ENCODE measurements at places on chromosomes 12 and 14.

DNA sequence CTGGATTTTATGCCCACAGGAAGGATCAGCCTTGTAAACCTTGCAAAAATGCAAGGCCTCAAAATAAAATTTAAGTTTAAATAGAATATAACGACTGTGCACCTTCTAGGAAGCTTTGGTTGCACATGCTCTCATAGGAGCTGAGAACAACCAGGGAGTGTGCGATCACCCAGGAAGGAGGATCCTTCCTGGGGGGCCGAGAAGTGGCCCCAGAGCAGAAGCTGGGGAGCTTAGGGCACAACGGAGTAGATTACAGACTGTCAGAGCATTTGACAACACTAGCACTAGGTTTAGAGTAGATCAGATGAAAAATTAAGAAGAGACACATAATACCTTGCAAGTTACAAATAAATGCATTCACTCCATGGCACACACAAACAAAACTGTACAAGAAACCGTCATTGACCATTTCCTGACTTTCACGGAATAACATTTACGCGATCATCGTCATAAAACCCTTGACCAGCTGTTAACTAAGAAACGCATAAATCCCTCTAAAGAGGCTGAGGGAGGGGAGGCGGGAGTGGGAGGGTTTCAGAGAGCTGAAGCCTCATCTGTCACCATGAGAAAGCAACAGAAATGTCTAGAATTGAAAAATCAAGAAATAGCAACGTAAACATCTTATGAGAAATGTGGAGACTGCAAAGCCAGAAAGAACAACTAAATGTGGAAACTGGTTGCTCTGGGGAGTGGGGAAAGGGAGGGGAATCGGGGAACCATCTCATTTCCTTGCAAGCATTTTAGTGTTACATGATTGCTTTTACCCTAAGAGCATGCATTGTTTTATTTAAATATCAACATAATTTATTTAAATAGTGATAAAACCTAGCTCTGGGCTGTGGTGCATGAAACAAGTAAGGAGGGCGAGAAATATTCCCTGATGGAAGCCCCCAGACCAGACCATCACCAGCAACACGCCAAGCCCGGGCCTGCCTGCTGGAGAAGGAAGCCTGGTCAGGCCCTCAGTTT, 13.1 kb upstream of the CCDC85C start:
- peak; percentile 15 for DNase-seq

DNA sequence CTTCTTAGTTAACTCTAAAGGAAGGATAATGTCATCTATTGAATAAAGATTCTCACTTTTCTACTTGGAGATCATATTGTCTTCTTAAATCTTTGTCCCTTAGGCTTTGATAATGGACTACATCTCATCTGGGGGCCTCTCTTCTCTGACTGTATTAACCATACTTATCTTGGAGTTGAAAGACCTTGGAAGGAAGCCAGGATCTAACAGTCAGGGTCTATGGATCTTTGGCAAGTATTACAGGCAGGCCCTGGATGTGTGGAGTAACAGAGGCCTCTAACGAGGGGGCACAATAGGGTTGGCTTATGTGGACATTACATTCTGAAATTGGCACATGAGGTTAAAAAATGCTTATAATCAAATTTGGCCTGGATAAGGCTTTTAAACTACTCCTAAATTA, 513.8 kb downstream of the NRXN3 start:
- no peak for DNase-seq

DNA sequence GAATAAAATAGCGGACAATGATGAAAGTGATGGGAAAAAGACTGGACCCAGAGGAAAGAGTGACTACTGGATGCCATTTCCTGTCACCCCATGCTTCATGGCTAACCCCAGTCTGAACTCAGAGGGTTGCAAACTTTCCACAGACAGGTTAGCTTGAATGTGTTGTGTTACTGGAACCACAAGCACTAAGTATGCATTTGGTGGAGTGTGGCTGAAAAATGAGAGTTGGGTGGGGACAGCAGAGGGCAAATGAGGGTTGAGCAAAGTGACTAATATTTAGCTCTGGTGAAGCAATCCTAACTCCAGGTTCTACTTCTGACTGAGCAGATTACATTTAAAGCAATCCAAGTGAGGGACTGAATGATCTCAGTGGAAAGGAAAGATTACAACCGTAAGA, 1.6 kb downstream of the SLC16A7 start:
- no peak for DNase-seq

DNA sequence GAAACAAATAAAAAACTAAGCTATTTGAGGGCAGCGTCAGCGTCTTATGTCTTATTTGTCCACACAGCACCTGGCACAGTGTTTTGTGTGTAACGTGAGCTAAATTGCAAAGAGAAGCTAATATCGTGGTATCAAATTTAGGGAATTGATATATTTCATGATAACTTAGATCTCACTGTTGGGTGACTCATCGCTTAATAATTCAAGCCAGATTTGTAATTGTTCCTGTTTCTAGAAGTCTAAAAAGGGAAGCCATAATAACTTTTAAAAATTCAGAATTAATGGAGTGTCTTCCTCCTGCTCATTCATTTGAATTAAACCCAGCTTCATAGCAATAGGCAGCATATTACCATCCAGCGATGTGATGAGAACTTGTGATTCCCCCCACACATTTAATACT, 214.7 kb downstream of the PDZRN4 start:
- no peak for DNase-seq

GRCh38 chr14:51410897-51411296, 170.8 kb downstream of the TMX1 start:
- no peak for DNase-seq

- no peak for DNase-seq
These were observed 44.9 kb downstream of the SIX6 start for GRCh38 chr14:60553808-60554207.

DNA sequence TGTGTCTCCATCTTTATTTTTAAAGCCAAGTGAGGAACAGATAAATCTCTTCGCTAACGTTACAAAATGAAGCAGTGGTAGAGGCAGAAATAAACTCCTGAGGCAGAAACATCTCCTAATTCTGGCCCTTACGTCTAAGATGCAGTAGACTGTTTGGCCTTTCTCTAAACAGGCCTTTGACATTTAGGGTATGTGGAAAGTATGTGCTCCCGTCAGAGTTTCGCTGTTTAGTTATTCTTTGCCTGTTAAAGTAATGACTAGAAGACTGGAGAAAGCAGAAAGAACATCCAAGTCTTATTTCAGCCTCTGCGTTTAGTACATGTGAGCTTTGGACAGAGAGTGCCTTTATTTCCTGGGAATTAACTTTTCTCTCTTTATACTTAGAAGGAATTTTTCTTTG, 216.6 kb downstream of the RAD51B start:
- DNase-seq = no peak

DNA sequence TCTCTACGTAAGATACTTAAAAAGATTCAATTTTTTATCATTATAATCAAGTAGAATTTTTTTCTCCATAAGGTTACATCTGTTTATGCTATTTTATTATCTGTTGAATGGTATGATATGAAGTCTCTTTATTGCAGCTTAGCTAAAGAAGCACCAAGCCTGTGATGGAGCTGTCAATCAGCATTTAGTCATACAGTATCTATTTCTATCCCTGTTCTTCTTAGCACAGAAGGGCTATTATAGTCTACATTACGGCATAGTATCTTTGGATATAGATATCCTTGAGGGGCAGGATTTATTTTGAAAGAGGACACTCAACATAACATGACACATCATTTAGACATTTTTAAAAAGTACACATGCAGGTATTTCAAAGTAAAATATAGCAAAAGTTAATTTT, 277.1 kb downstream of the FOXG1 start:
- no peak for DNase-seq

DNA sequence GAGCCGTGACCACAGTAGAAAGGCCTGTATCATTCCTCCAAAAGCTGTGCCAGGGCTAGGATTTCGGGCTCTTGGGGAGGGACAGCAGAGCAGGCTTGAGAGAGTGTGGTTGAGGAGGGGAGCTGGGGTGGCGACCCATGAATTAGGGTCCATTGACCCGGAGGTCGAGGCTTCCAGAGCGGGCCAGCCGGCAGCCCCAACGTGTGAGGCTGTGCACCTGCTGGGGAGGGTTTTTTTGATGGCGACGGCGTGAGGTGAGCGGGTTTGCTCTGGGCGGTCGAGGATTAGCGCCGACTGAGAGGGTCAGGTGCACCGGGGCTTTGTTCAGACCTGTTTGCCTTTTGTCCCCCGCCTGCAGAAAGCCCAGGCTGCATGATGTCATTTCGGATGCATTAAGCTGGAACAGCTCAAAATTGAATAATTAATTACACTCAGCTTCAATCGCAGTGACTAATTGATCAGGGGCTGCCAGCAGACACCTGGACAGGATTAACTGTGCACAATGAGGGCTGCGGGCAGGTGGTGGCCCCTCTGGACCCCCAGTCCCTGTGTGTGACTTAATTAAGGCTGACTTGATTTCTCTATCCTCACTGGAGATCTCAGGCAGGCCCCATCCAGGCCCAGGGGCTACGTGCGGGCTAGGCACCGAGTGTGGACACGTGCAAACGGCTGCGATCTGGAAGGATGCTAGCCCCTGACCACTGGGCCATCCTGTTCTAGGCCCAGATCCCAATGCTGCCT, 42.1 kb upstream of the MEG3 start:
- peak; percentile 91 for DNase-seq

- no peak for DNase-seq
These were observed 201.2 kb downstream of the NELL2 start for GRCh38 chr12:44674875-44675274.

GRCh38 chr14:103857256-103857655, 9.9 kb upstream of the PPP1R13B start:
- DNase-seq = no peak

DNA sequence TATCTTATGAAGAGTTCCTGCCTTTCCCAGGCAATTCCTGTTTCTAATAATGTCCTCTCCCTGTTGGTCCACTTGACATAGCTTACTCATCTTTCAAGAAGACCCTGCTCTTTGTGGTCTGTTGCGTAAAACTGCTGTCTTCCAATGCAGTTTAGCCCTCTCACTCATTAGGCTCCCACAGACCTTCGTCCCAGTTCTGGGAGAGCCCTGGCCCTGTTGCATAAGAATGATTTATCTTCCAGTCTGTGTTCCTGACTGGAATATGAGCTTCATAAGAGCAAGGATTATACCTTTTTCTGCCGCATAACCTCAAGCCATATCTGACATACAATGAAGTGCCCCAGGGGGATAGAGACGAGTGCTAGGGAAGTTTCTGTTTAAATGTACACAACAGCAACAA, 365.9 kb upstream of the NOVA1 start:
- DNase-seq = no peak

GRCh38 chr12:75783093-75783877, 248.3 kb downstream of the PHLDA1 start:
- DNase-seq = no peak

DNA sequence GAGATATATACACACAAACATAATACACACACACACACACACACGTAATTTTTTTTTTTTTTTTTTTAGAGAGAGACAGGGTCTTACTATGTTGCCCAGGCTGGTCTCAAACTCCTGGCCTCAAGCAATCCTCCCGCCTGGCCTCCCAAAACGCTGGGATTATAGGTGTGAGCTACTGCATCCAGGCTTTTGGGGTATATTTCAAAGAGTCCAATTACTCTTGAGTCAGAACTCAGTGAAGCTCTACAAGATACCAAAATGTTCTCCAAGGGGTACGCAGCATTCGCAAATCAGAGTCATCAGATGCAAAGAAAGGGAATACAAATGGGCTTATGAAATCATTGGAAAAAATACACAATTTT, 54.0 kb downstream of the PHLDA1 start:
- no peak for DNase-seq

GRCh38 chr14:63542231-63542999, 762 bp downstream of the PPP2R5E start:
- DNase-seq = peak; percentile 60

DNA sequence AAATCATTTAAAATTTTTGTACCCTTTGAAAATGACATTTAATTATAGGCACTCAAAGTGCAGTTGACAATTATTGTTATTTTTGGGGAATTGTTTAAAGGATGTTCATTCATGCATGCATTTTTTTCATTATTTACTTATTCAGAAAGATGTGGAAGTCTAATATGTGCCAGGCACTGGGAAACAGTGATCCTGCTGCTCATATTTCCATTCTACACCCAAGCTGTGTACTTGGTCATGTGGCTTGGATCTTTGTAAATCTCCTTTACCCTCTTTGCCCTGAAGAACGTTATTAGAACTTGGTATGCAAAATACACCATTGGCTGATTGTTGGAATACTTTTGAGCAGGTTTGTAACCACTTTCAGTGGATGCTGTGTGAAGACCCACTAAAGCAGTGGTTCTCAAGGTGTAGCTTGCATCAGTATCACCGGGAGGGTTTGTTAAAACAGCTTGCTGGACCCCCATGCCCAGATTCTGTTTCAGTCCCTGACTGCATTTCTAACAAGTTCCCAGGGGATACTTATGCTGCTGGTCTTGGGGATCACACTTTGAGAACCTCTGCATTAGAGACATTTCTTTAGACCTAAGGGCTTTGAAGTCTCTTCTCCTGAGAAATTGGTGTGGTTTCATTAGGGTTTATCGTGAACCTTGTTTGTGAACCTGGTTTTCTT, 47.5 kb downstream of the PRKCH start:
- DNase-seq = no peak

GRCh38 chr12:121751034-121751433, 38.5 kb downstream of the TMEM120B start:
- DNase-seq = no peak

- DNase-seq = no peak
These were observed 19.7 kb upstream of the GRIP1 start for GRCh38 chr12:66698558-66698957.

GRCh38 chr12:2923057-2923456, 32.4 kb downstream of the TULP3 start:
- DNase-seq = no peak

GRCh38 chr12:122978507-122978955, 1.9 kb upstream of the ARL6IP4 start:
- no peak for DNase-seq

GRCh38 chr14:40758076-40758475, 848.6 kb upstream of the LRFN5 start:
- no peak for DNase-seq

GRCh38 chr14:55911776-55912175, 206.4 kb upstream of the PELI2 start:
- DNase-seq = peak; percentile 27

DNA sequence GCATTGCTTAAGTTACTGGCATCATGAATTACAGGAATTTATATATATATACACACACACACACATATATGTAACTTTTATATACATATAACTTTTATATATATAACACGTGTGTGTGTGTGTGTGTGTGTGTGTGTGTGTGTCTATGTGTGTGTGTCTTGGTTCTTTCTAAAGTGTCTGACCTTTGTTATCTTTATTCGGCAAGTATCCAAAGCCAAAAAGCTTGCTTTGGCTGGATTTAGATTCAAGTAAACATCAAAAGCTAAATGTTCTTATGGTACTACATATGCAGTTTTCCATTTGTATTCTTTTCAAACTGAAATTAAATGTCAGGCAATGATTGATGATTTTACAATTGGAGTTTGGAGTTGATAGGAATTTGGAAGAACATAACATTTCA, 69.9 kb downstream of the SLC16A7 start:
- no peak for DNase-seq

DNA sequence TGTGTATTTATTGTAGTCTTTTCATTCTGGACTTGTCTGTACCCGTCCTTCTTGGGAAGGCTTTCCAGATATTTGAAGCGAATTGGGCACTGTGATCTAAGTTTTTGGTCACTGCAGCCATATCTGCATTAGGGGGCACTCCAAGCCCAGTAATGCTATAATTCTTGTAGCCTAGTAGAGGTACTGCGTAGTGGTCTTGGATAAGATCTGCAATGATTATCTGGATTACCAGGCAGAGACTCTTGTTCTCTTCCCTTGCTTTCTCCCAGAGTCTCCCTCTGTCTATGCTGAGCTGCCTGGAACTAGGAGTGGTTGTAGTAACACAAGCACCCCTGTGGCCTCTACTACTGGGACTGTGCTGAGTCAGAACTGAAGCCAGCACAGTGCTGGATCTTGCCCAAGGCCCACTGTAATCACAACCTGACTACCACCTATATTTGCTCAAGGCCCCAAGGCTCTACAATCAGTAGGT, 30.0 kb downstream of the SLC38A2 start:
- DNase-seq = peak; percentile 11

Data from NCI-H1417 (cell line).